Stomach (tissue), 19 donors: ENCODE measurements at places on chromosomes 7 and 10. TPM values are rescaled to one million over a fixed set of nuclear protein-coding genes. Genes with fewer than 3 reads are reported as not detected.

DNA sequence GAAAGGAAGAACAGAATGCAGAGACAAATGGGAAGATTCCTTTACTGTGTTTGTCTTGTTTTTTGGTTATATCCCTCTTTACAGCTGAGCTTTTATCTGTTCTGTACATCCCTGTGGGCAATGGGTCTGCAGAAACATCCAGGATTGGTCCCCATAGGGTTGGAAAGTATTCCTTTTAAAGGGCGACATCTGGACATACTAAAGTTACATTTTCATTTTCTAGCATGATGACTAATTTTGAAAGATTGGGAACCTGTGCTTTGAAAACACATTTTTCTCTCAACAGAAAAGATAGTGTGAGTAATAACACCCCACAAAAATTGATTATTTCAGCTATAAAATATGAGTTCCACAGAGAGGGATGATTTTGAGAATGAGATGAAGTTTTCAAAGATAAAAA is 435.8 kb downstream of the GPAM start:
- no peak for DNase-seq
- no peaks in the 10 kb centered on the region for H3K4me1 ChIP-seq
- H3K27ac ChIP-seq, result no peak overlapping the region
- H3K27me3 ChIP-seq, result no peaks in the 10 kb centered on the region

GRCh38 chr10:103548581-103549348 is 55.3 kb downstream of the NEURL1 start:
- H3K27me3 ChIP-seq, result no peaks in the 10 kb centered on the region
- peak overlapping the region; percentile 69 for H3K27ac ChIP-seq
- H3K4me3 ChIP-seq, result no peak overlapping the region
- H3K4me1 ChIP-seq, result peaks cover 22% of the 10 kb centered on the region

- no peak overlapping the region for H3K27ac ChIP-seq
- no peak for DNase-seq
- H3K4me3 ChIP-seq, result no peak overlapping the region
- H3K27me3 ChIP-seq, result no peaks in the 10 kb centered on the region
These were observed 75.6 kb downstream of the MICU1 start for GRCh38 chr10:72550239-72550638.

DNA sequence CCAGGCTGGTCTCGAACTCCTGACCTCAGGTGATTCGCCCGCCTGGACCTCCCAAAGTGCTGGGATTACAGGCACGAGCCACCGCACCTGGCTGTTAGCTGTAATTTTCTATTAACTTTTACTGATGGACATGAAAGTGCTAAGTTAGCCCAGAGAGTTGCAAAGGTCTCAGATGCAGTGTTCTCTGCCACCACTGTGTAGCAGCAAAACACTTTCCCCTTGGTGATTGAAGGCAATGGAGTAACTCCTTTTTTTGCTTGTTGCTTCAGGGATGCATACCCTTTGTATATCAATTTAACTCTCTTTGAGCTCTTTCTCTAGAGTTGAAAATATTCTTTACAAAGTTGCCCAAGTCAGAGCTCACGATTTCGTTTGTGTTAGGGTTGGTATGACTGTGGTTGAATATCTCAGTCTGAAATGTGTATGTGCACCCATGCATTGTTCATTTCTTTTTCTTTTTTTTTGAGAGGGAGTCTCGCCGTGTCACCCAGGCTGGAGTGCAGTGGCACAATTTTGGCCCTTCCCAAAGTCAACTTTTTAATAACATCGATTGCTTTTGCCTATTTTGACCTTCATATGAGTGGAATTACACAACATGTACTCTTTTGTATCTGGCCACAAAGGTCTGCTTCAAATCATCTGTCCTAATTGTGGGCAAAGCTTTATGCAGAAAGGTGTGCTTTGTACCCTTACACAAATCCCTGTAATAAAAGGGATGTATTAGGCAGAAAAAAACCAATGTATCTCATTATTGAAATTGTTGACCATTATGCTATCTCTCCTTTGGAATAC is 52.6 kb downstream of the GTF2I start:
- no peak overlapping the region for H3K4me3 ChIP-seq
- H3K27ac ChIP-seq, result no peak overlapping the region
- H3K36me3 ChIP-seq, result peaks cover 91% of the 10 kb centered on the region
- peaks cover 12% of the 10 kb centered on the region for H3K4me1 ChIP-seq
- no peaks in the 10 kb centered on the region for H3K27me3 ChIP-seq
- DNase-seq, result no peak

The NUDT13 gene
- polyA plus RNA-seq, result 2.2 TPM

The C10orf105 gene
- polyA plus RNA-seq, result not detected

The KLF14 gene
- not detected for polyA plus RNA-seq

The MLXIPL gene
- polyA plus RNA-seq, result 2.6 TPM
